Stimulated activated CD8-positive, alpha-beta memory T cell treated with anti-CD3 and anti-CD28 coated beads, Interleukin-15, amount 100 ng/mL, for 48 hours (primary cell): ENCODE measurements at places on chromosomes 1 and 21.

GRCh38 chr21:41873005-41873404 lies 6.1 kb downstream of the PRDM15 start:
- no peak for DNase-seq

- DNase-seq = no peak
Measured at GRCh38 chr21:36839735-36840134, 126.7 kb downstream of the HLCS start.

DNA sequence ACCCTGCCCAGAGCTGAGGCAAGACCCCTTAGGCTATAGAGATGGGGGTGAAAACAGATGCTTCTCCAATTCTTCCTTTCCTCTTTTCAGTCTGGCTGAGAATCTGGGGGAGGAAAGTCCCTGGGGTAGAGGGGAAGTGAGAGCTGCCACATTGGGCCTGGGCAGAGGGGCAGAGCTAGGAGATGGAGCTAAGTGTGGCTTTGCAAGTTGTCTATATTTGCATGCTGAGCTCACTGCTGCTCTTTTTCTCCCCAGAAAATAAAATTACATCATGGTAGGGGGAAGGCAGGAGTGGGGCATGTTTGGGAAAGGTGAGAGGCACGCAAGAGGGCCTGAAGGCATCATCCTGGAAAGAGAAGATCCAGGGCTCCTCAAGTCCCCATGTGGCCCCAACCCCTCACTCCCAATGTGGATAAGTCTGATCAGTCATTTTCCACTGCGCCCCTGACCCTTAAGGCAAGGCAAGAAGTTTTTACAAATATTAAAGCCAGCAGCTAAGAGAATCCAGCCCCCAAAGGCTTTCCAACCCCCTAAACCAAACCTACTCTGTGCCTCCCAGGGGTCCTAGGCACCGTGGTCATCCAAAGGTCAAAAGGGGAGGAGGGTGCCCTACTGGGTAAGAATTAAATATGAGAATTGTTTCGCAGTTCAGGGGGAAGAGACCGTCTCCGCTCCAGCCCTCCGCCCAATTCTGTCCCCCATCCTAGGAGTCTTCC lies 500 bp upstream of the PEA15 start:
- no peak for DNase-seq

DNA sequence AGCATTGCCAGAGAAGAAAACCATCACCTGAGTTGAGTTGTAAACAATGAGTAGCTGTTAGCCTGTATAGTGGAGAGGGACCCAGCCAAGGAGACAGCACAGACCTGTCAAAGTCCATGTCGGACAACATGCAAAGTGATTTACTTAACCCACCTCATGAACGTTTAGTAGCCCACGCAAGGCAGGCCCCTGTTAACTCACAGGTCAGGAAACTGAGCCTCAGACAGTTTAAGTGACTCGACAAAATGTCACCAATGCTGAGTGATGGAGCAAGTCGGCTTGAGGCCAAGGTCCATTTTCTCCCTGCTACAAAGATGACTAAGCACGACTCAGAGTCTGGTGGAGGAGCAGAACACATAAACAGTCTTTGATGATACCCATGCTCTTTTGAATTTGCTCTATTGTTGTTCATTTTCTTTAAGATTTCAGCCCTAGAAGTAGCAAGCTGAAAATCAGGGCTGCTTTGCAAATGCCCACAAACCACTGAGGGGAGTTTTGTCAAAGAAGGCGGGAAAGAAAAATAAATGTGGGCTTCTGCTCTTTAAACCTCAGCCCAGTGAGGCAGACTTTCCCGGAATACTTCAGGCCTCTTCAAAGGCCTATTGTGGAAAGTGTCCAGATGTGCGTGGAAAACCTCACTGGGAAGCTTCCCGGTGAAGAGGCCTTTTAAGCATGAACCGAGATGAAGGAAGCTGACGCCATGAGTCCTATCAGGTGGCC lies 83.8 kb upstream of the HOOK1 start:
- no peak for DNase-seq

- DNase-seq = no peak
Measured at GRCh38 chr1:11581445-11581991, 72.7 kb downstream of the FBXO2 start.

- no peak for DNase-seq
Measured at GRCh38 chr1:48194801-48195200, 27.7 kb upstream of the SLC5A9 start.

- DNase-seq = no peak
Measured at GRCh38 chr1:162987866-162988265, 81.3 kb upstream of the RGS4 start.

GRCh38 chr1:231882790-231883189 lies 256.2 kb downstream of the DISC1 start:
- no peak for DNase-seq

DNA sequence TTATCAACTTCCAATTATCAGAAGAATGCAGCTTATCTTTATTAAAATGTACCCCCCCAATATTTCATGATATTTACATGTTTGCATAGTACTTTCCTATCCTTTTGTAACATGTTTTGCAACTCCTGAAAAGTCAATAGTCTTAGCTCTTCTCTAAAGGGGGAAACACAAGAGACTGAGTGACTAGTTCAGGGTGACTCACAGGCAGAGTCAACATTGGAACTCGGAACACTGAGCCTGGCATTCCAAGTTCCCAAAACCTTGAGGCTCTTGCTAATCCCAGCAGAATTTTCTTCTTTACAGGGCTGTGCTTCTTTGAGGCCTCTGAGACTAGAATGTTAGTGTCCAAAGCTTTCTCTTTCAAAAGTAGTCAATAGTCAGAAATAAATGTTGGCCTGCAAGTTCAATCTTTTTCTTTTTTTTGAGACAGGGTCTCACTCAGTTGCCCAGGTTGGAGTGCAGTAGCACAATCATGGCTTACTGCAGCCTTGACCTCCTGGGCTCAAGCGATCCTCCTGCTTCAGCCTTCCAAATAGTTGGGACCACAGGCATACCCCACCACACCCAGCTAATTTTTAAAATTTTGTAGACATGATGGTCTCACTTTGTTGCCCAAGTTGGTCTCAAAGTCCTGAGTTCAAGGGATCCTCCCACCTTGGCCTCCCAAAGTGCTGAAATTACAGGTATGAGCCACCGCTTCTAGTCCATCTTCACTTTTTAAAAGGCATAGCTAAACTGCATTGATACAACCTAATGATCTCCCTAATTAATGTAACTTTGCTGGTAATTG lies 37.5 kb downstream of the ZNF281 start:
- no peak for DNase-seq

DNA sequence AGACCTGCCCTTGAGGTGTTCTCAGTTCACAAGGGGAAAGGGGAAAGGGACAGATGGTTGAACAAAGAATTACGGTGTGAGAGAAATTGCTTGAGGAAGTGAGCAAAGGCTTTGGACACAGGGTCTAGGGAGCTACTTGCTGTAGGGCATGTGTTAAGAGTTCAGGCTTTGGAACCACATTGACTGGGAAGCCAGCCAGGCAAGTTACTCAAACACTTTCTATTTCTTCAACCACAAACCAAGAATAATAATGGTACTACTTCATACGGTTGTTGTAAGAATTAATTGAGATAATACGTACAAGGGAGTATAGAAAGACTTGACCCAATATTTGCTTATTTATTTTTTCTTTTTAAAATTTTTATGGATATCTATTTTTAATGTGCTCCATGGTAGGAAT lies 26.6 kb downstream of the AK4 start:
- no peak for DNase-seq

- no peak for DNase-seq
Measured at GRCh38 chr1:82466416-82466815, 665.7 kb downstream of the ADGRL2 start.

GRCh38 chr1:201185527-201186128 lies 5.0 kb upstream of the IGFN1 start:
- no peak for DNase-seq

GRCh38 chr1:219379691-219380090 lies 206.0 kb downstream of the LYPLAL1 start:
- DNase-seq = no peak

- no peak for DNase-seq
Measured at GRCh38 chr1:10117865-10118264, 85.1 kb downstream of the UBE4B start.

DNA sequence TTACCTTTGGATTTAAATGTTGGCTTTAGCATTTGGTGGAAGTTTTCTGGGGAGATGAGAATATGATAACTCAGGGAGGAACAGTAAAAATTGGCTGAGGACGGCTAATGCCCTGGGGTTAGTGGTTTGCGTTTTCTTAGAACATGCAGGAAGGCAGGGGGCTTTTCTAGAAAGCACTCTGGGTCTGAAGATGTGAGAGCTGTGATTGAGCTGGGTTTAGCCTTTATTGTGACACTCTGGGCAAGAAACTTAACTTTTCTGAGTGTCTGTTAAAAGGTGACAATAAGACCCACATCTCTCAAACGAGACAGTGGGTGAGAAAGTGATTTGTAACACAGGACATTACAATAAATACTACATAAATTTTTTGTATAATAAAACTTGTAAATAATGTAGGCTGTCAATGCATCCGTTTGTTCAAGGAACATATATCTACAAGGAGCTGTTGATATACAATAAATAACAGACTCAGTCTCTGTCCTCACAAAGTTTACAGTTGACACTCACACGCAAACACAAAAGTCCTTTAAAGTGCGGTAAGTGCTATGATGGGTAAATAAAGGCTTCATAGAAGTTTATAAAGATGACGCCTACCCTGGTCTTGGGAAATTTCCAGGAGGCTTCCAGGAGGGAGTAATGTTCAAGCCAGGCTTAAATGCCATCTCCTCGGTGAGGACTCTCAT lies 49.5 kb upstream of the MRPS6 start:
- DNase-seq = no peak

GRCh38 chr21:22965455-22966135 lies 1967.4 kb downstream of the NCAM2 start:
- DNase-seq = no peak

- DNase-seq = no peak
Measured at GRCh38 chr1:57860325-57860724, 436.5 kb upstream of the DAB1 start.

DNA sequence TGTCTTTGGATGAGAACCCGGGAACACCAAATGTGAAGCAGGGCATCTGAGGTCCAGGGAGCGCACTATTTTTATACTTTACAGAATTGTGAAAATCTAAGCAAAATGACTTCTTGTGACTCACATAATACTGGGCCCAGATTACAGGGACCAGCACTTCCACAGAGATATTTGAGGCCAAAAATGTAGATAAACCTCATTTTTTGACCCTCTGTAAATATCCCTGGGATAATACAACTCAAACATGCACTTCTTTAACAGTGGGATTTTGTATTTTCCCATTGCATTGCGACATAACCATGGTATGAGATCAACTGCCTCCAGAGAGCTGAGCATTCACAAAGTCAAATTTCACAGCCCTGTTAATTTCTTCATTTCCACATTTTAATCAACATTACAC lies 289.4 kb upstream of the ADGRL4 start:
- no peak for DNase-seq

GRCh38 chr1:19262047-19262446 lies 10.4 kb downstream of the MRTO4 start:
- no peak for DNase-seq

DNA sequence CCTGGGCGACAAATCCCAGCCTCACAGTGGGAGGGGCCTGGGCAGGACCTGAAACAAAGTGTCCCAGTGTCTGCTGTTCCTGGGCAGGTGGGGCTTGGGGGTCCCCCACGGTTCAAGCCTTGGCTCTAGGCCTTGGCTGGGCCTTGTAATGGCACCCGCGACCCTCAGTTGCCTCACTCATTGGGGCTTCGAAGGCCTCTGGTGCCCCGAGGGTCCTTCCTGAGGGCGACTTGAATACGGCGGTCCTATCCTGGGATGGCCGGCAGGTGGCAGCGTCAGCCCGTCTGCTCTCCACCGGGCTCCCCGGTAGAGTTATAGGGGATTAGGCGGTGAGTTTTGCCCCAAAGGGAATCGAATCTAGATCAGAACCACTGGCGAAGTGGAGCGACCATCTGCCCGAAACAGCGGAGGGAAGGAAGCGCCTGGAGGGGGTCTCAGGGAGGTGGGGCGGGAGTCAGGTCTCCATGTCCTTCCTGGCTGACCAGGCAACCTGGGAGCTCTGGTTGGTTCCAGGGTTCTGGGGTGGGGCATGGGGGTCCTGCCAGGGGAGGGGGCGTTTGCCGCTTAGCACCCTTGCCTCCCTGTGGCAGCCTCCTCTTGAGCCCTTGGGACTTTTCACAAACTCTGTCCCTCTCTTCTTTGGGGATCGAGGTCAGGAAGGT lies 2.1 kb upstream of the PEX10 start:
- DNase-seq = peak; percentile 70

GRCh38 chr1:71049951-71050598 lies 2.5 kb upstream of the PTGER3 start:
- DNase-seq = no peak

DNA sequence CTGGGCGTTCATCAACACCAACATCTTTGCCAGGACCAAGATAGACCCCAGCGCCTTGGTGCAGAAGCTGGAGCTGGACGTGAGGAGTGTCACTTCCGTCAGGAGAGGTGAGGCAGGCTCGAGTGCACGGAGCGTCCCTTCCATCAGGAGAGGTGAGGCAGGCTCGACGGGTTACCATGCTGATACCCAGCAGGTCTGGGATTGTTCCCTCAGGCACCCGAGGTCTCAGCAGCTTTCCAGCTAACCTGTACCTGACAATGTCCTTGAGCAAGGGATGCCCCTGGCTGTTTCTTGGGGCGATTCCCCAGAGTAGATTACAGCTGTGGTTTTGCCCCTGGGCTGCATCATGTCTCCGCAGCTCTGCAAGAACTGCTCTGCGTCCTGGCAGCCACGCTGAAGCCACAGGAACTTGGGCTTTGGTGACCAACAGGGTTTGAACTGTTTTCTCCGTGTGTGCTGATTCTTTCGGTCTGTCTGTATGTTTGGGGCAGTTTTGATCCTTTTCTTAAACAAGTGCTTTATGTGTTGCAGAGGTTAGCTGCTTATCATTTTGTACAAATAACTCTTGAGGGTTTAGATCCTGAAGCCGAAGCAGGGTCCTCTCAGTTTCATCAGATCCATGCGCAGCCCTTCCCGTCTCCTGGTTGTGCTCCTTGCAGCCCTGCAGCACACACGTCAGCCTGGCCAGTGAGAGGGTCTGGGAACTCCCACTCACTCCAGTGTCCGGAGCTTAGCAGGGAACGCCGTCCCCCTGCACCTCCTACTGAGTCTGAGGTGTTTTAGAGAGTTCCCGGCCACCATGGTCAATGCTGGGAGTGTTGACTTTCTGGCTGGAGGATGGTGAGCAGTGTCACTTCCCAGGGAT lies 4.1 kb downstream of the SLX9 start:
- DNase-seq = no peak

GRCh38 chr1:22247527-22248245 lies 104.8 kb upstream of the WNT4 start:
- no peak for DNase-seq

DNA sequence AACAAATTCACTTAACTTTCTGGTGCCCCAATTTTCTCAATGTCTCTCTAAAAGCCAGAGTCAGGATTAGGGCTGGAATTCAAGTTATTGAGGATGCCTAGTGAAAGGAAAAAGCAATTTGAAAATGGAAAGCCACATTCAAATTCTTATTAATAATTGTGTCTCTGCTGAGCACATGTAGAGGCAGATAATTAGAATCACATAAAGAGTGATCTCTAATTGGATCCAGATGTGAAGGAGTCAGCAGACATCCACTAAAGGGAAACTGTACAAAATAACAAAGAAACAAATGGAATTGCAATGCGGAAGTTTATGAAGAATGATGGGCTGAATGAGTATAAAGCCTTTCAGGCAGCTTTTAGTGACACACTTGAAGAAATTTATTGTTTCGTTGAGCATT lies 482.6 kb downstream of the TTLL7 start:
- DNase-seq = no peak
